MV-4-11 (cell line): ENCODE measurements at places on chromosomes 3 and 15.
A peak's percentile ranks its signal among the peaks of the same experiment; 100 is the strongest.

GRCh38 chr3:75272691-75273090 lies 391.4 kb upstream of the FRG2C start:
- no peak for DNase-seq

DNA sequence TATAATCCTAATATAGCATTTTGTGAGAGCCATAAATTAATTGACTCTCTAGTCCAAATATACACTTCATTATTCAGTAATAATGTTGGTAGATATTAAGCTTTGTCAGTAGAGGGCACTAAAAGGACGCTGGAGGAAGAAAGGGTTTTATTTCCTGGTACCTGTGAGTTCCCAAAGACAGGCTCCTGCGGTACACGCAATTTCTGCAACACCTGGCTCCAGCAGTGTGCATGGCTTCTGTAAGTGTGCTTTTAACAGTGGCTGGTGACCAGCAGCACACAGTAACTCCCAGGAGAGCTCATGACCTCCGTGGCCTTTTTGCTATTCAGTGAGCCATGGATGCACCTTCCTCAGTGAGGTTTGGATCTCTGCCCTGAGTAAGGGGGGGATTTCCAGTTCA lies 338.3 kb upstream of the ZNF385D start:
- peak; percentile 6 for DNase-seq

GRCh38 chr15:25422021-25422420 lies 16.8 kb downstream of the UBE3A start:
- DNase-seq, result no peak

GRCh38 chr3:54863366-54863765 lies 64.5 kb downstream of the LRTM1 start:
- DNase-seq, result peak; percentile 50

- no peak for DNase-seq
These were observed 210.1 kb downstream of the CHST2 start for GRCh38 chr3:143329567-143330211.

GRCh38 chr15:31387479-31388118 lies 61.0 kb downstream of the KLF13 start:
- DNase-seq, result no peak

DNA sequence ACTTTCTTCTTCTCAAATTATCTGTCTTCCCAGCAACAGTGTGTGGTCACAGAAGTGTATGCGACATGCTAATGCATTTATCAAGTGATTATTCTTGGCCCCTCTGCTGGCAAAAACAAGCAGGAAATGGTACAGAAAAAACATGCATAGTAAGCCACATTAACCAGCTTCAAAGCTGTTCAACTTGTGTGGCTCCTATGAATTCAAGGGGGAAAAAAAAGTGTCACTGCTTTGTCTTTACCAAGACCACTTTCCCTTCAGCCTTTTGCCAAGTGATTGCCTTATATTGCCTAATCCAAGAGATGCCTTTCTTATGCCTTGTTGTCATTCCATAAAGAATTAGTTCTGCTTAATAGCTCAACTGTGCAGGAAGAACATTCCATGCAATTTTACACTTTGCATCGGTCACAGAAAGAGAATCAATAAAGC lies 39.1 kb downstream of the PRTG start:
- DNase-seq, result no peak

GRCh38 chr3:188343894-188344293 lies 189.9 kb downstream of the LPP start:
- no peak for DNase-seq

GRCh38 chr15:61742591-61742990 lies 317.7 kb downstream of the VPS13C start:
- no peak for DNase-seq

DNA sequence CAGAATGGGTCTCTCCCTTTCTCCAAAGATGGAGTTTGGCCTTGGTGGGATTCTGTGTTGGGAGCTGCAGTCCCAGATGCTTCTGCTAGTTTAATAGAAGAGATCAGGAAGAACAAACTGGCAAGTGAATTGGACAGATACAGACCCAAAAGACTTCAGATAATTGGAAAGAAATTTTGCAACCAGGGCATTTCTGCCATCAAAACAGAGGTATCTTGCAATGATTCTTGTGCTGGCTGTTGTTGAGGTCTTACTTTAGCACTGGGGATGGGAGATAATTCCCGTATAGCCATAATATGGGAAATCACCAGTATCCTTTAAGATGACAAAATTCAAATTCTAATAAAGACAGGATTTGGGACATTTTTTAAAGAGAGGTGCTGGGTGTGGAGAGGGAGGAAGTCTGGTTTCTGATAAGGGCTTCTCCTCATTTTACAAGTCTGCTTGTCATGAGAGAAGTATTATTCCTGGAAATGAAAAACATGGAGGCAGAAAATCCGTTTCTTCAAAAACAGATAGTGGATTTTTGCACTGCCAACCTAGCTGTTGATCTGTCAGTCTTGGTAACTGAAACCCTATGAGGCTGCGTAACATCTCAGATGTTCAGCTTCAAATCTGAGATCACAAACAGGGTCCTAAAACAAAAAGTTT lies 40.1 kb downstream of the FNDC3B start:
- no peak for DNase-seq

GRCh38 chr3:18988614-18989229 lies 159.6 kb upstream of the KCNH8 start:
- peak; percentile 2 for DNase-seq

DNA sequence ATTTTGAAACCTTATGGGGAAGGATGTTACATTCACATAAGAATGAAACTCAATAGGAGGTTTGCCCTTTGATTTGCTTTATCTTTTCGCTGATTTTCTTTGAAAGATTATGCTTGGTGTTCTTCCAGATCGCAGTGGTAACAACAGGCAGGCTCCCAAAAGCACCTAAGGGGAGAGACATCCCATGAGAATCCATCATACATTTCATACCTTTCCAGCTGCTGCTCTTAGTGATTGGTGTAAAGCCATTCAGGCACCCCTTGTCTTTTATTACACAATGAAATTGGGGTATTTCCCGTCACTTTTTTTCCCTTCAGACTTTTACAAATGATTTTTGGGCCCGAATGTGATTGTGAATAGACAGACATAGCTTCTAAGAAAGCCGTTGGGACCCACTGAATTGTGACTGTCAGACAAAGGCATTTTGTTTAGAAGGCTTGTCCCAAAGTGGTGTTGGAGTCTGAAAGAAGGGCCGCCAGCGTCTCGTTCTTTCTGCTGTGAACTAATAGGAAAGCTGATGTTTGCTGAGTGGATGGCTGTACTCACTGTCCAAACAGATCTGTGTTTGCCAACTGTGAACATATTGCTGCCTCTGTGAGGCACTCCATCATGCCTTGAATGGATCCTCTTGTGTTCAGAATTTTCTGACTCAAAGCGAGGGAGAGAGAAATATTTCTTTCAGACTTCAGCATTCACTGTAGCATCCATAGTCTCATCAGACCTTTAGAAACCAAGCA lies 164.3 kb downstream of the FNDC3B start:
- no peak for DNase-seq
